Muscle of leg (tissue), 16 donors: ENCODE measurements at places on chromosomes 4 and X. TPM values are rescaled to one million over a fixed set of nuclear protein-coding genes. Genes with fewer than 3 reads are reported as not detected.

The NAT8L gene
- 0.62 TPM for total RNA-seq

The PDE5A gene
- total RNA-seq = 26.1 TPM

The HMGB3 gene
- total RNA-seq = 28.2 TPM

The ARHGAP24 gene
- total RNA-seq = 66.1 TPM

The RTL9 gene
- total RNA-seq = 0.80 TPM

The TGIF2LX gene
- not detected for total RNA-seq

The QRFPR gene
- 1.1 TPM for total RNA-seq

The DMRTC1 gene
- total RNA-seq = not detected

The SASH3 gene
- total RNA-seq = 2.4 TPM

The SLC25A53 gene
- total RNA-seq = 8.8 TPM

The CPE gene
- 137 TPM for total RNA-seq

The CPLX1 gene
- total RNA-seq = 0.13 TPM

The CPZ gene
- total RNA-seq = 18.4 TPM

The ZNF674 gene
- 3.9 TPM for total RNA-seq

The HOPX gene
- total RNA-seq = 18.5 TPM

The ITIH6 gene
- 0.22 TPM for total RNA-seq
